Ovary (tissue), 10 donors: ENCODE measurements at places on chromosomes 1 and 21.

DNA sequence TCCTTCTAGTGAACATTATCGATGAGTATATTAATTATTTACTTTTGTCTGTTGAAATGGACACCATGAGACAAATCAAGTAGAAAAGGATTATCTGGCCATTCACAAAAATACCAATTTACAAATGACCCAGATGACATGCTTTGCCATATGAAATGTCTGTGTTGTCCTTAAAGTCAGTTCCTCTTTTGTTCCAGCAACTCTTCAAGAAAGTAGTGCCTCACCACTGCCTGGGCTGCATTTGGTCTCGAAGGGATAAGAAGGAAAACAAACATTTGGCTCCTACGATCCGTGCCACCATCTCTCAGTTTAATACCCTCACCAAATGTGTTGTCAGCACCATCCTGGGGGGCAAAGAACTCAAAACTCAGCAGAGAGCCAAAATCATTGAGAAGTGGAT, 79.6 kb downstream of the RGL1 start:
- DNase-seq: no peak

DNA sequence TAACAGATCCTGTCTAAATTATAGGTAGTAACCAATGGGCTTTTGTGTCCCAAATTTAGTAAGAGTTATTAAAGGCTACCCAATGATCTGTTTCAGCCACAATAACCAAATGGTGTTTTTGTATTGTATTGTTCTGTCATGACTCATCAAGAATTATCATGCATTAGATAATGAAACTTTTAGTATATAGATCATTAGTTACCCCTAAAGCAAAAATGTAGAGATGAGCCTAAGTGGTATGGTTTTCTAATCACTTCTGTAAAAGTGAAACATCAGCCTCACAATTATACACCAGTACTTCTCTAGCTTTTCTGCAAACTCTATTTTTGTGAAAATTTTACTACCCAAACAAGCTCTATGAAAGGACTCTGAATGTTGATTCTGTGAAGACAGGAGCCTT, 71.4 kb downstream of the LRRC7 start:
- DNase-seq: no peak

DNA sequence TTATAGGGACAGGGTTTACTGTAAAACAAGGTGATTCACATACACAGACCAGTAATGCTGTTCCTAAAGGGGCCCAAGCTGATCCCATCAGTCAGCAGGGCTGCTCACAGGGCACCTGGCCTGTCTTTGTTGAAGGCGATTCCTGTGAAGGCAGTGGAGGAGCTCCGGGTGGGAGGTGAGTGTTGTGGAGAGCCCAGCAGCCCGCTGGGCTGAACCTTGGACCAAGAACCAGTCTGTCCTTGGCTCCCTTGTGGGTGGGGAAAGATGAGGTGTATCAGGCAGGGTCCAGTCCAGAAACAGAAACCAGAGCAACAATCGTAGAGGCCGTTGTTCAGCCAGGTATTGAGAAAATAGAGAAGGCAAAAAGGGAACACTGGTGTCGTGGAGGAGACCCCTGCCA, 12.5 kb downstream of the PDXK start:
- no peak for DNase-seq

GRCh38 chr1:93200086-93200620, 19.6 kb downstream of the CCDC18 start:
- no peak for DNase-seq

DNA sequence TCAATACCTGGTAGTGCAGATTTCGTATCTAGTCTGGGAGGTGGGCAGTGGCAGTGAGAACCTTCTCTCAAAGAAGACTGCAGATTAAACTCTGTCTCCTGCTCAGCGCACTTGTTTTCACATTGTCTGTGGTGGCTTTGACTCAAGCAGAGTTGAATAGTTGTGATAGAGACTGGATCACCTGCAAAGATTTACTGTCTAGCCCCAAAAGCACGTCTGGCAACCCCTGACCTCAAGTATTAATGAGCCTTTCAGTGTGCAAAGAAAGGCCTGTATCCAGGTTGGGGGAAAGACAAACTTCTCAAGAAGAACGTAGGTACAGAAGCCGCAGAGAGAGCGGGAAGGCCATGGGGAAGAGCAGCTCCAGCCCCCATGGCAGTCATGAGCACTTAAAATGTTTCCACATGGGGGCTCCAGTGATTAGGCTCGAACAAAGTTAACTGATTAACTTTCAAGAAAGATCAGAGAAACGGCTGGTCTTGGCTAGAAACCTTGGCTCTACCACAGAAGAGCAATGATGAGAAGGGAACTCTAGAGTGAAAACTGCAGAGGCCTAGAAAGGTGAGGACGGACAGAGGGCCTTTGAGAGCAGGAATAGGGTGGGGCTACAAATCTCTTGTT, 15.2 kb downstream of the HENMT1 start:
- DNase-seq: no peak

- DNase-seq: no peak
Observed at GRCh38 chr1:41879617-41880016, 39.1 kb downstream of the HIVEP3 start.

GRCh38 chr1:1614204-1614953, 921 bp upstream of the MIB2 start:
- DNase-seq: peak; percentile 73

DNA sequence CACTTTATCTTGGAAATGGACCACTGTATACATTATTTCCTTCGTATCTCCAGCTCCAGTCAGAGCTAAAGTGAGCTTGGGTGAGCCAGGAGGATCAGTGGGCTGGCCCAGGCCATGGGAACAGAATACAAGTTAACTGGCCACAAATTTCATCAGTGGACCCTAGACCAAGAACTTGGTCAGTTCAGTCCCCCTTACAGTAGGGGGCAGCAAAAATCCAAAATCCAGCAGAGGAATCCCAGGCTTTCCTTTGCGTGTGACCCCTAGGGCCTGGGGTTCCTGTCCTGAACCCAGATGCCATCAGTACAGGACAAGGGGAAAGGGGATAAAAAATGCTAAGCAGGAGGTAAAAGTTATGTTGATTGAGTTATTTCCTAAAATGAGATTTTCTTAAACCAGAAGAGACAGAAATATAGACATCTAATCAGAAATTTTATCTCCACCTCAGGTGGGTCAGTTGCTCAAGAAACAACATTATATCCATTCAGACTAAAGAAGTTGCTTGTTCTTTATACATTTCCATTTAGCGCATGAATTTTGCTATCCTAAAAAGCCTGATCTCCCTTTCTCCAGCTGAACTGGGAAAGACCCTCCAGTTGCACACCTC, 24.1 kb upstream of the LCE5A start:
- DNase-seq: no peak

DNA sequence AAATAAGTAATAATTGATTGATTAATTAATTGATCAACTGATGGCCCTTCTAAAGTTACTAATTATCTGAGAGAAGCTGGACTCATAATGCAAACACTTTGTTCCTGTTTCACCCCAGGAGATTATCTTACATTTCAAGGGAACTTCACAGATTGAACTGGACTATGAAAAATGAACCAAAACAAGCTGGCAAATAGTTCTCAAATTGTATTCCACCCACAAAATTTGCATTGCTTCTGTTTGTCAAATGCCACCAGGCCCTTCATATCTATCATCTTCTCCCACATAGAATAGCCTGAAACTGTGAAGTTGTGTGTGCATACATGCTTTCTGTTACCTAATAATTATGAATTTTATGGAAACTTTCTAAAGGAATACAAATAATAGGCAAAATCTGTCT, 104.0 kb downstream of the ZNF281 start:
- DNase-seq: no peak

GRCh38 chr1:203570805-203571204, 55.8 kb upstream of the ATP2B4 start:
- no peak for DNase-seq

GRCh38 chr1:217141711-217142110, 418.5 kb upstream of the ESRRG start:
- no peak for DNase-seq

GRCh38 chr21:38937286-38937790, 131.6 kb downstream of the ETS2 start:
- DNase-seq: no peak

DNA sequence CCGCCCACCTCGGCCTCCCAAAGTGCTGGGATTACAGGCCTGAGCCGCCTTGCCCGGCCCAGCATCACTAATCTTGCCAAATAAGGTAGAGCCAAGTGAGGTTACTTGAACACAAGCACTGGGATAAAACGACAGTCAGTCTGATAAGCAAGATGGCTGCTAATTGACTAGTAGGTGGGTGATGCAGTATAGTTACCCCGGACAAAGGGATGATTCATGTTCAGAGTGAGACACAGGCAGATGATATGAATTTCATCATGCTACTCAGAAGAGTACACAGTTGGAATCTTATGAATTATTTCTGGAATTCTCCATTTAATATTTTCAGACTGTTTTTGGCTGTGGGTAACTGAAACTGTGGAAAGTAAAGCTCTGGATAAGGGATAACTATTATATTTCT, 178.4 kb downstream of the USP25 start:
- DNase-seq: no peak

- no peak for DNase-seq
Observed at GRCh38 chr1:153670257-153670858, 435 bp downstream of the ILF2 start.

DNA sequence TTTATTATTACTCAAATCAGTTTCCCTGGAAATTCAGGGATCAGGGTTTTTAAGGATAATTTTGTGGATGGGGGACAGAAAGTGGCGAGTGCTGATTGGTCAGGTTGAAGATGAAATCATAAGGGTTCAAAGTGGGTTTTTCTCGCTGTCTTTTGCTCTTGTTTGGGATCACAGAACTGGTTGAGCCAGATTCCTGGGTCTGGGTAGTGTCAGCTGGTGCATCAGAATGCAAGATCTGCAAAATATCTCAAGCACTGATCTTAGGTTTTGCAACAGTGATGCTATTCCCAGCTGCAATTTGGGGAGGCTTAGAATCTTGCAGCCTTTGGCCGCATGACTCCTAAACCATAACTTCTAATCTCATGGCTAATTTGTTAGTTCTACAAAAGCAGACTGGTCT, 9.3 kb downstream of the CHI3L2 start:
- DNase-seq: no peak

- DNase-seq: no peak
Observed at GRCh38 chr1:15719381-15720120, 16.5 kb upstream of the SLC25A34 start.

GRCh38 chr1:243505986-243506689, 250.3 kb downstream of the SDCCAG8 start:
- DNase-seq: no peak

GRCh38 chr1:98839840-98840239, 164.8 kb downstream of the PLPPR5 start:
- DNase-seq: no peak

- no peak for DNase-seq
Observed at GRCh38 chr1:53137729-53138128, 4.7 kb downstream of the SLC1A7 start.

GRCh38 chr1:44076066-44076465, 42.6 kb upstream of the KLF17 start:
- no peak for DNase-seq

DNA sequence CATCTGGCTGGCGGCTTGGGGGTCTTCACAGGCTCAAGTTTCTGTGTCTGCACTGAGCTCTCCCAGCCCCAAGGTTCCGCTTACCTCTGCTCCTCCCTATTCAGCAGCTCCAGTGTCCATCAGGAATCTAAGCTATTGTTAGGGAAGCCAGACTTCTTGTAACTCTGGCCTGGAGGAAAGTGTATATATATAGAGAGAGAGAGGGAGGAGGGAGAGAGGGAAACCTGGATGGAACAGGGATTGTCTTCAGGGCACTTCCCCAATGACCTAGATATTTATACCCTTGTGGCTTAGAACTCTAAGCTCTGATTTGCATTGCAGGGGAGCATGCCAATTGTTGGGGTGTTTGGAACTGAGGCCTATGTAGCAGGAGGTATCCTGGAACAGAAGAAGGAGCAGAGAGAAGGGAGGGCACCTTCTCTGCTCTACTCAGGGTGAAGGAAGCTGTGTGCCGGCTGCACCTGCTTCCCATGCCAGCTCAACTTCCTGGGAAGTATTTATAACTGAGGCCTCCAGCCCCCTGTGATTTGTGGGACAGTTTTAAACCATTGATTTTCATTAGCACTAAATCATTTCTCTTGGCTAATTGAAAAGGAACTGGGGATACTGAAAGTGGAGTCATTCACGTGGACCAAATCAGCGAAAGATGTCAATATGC, 70.9 kb downstream of the NAV1 start:
- DNase-seq: no peak

- DNase-seq: no peak
Observed at GRCh38 chr21:21182401-21183010, 184.3 kb downstream of the NCAM2 start.

GRCh38 chr1:111517469-111518225, 14.2 kb upstream of the ADORA3 start:
- no peak for DNase-seq

- DNase-seq: no peak
Observed at GRCh38 chr1:180384286-180385005, 117.9 kb downstream of the ACBD6 start.

DNA sequence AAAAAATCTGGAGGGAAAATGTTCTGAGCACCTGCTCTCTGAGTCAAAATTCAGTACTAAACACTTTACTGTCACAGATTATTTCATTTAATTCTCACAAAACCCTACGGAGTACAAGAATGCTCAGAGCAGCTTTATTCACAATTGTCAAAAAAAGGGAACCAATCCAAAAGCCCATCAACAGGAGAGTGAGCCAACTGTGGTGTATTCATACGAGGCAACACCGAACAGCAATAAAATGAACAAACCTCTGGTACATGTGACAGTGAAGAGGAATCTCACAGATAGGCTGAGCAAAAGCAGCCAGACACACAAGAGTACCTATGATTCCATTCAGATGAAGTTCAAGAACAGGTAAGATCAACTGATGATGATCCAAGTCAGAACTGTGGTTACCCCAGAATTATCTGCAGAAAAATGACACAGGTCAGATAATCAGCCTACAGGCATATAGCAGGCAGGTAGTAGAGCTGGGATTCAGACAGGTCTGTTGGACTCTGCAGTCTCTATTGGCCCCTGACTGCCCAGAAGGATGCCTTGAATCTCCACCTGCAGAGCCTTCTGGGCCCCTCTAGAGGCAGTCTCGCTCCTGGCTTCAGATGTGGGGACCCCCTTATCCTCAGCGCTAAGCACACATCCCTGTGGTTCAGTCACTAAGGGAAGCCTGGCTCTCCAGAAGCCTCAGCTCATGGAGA, 19.2 kb downstream of the SLC9A1 start:
- no peak for DNase-seq

DNA sequence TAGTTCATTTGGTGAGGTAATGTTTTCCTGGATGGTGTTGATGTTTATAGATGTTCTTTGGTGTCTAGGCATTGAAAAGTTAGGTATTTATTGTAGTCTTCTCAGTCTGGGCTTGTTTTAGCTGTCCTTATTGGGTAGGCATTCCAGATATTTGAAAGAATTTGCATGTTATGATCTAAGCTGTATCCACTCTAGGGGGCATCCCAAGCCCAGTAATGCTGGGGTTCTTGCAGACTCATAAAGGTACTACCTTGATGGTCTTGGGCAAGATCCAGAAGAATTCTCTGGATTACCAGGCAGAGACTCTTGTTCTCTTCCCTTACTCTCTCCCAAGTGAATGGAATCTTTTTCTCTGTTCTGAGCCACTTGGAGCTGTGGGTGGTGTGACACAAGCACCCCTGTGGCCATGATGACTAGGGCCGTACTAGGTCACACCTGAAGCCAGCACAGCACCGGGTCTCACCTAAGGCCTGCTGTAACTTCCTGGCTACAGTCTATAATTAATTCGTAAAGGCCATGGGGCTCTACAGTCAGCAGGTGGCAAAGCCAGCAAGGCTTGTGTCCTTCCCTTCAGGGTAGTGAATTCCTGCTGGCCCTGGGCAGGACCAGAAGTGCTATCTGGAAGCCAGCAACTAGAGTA, 74.8 kb upstream of the PDE4B start:
- no peak for DNase-seq
